ENCODE measurements at places on chromosomes 3 and 15.
A peak's percentile ranks its signal among the peaks of the same experiment; 100 is the strongest.

GRCh38 chr3:57803647-57804081, 47.6 kb downstream of the SLMAP start:
- DNase-seq: peak; percentile 24

DNA sequence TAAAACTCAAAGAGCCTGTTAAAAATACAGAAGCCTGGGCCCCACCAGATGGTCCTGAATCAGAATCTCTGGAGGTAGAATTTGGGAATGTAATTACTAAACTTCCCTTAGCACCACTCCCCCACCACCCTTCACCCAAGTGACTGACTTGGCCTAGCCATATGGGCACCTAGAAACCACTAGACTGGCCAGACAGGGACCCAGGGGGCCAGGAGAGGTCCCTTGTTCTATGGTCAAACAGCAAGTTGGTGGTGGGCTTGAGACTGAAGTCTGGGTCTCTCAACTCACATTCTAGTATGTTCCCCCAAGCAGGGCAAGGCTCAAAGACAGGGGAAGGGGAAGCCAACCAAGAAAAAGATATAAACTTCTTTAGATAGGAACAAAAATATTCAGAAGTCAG, 301.5 kb upstream of the TLE3 start:
- no peak for DNase-seq

- no peak for DNase-seq
These were observed 529 bp upstream of the DLEC1 start for GRCh38 chr3:38038447-38038911.

- no peak for DNase-seq
These were observed 26.7 kb downstream of the PGPEP1L start for GRCh38 chr15:98980899-98981228.

DNA sequence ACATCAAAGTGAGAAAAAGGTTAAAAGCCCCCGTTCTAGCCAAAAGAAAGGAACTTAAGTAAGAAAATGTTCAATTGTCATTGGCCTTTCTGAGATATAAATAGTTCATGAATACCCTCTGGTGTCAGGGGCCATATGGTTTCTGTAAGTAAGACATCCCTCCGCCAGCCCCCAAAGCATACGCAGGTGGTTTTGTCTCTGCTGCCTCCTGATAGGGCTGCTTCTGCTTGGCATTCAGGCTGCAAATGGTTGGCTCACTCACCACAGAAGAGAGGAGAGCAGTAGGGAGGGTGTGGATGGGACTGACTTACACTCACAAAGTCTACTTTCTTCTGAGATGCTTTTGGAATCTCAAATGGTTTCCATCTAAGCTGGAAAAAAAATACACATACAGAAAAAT, 29.8 kb downstream of the HGD start:
- no peak for DNase-seq

DNA sequence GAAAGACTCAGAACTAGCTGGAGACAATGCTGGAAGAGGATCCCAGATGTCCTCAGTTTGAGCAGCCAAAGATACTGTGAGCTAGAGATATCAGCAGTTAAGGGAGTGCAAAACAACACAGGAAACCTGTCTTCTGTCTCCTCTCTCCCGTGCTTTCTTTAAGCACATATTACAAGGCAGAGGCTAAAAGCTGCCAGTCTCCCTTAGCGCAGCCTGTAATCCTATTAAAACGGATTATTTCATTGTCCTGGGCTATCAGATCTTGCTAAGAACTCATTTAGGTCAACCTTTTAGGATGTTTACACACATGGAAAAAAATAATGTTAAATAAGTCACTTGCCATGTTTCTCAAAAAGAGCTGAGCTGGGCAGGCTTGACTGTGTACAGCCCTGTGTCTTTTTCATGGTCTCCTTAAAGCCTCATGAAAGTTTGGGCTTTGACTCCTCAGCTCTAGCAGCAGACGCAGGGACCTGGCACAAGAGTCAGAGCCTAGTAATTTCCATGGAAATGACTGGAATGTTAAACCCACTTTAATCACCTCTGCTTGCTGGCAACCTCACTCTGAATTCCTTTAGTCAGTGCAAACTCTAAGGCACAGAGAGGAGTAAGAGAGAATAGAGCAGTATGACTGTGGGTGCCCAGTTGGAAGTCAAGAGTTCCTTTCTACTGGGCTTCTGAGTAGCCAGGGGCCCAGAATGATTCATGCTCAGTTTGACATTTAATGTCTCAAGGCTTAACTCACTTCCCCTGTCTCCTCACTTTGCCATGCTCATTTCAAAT, 491.9 kb downstream of the NTRK3 start:
- no peak for DNase-seq

GRCh38 chr3:133573629-133574194, at the start of gene CDV3:
CDV3 (plus strand) TSS chr3:133573686; CDS start chr3:133574045, 359 bp downstream.
- DNase-seq: no peak

GRCh38 chr15:70262591-70263274, 165.0 kb upstream of the TLE3 start:
- DNase-seq: no peak

GRCh38 chr3:60393946-60394345, 857.3 kb downstream of the FHIT start:
- DNase-seq: no peak

DNA sequence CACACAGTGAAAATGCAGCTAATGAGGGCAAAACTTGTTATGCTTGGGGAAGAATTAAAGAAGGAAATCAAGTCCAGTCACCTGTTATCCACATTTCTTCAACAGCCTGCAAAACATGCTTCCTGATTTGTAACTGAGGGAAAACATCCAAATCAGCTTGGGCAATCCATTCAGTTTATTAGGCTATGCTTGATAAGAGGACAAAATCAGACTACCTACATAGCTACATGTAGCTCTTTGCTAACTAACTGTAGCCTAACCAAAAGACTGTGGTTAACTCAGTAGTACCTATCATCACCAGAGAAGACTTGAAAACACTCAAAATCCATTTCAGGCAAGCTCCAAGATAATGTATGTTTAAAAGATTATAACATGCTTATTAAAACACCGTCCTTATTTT, 436.4 kb downstream of the SHQ1 start:
- DNase-seq: no peak

DNA sequence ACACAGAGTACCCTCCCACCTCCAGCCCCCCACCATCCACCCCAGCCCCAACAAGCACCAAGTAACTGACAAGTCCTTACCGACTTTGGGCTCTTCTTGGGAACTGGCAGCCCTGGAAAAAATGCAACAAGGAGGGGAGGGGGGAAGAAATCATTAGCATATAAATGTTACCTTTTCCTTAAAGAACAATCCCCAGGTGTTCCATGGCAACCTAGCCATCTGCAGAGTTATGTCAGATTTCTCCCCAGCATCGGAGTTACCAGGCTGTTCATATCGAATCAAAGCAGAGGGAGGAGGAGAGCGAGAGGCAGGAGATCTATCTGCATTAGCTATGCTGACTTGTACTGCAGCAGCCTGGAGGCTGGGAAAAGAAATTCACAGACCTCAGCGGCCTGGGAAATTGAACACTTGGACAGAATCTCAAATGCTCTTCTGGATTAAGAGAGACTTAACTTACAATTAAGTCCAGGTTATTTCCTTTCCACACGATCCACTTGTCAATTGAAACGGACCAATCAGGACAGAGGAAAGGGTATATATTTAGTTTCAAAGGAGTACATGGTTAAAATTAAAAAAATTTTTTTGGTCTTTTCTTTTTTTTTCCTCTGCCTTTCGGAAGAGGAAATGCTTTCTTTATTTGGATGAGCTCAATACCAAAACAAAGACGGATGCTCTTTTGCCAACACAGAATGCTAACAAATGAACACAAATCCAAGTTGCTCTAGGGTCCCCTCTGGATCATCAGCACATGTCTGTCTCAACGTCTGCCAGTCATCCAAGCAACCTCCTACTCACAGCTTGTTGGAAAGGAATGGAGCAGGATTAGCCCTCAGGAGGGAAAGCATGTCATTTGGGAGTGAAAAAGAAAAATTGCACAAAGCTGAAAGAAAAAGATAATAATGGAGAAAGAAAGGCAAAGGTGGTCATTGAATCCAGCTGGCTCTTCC, 637.1 kb downstream of the MAGI1 start:
- no peak for DNase-seq

- no peak for DNase-seq
These were observed 13.6 kb downstream of the ZBED2 start for GRCh38 chr3:111581403-111582119.

- DNase-seq: no peak
These were observed 139.4 kb downstream of the LRRC28 start for GRCh38 chr15:99390667-99391066.

Data from NCI-H69 (cell line).